Left ventricle myocardium inferior (tissue), 1 donor: ENCODE measurements at places on chromosomes 4 and X. TPM values are rescaled to one million over a fixed set of nuclear protein-coding genes. Genes with fewer than 3 reads are reported as not detected.

RHOXF1 gene
- not detected for total RNA-seq

NEUROG2 gene
- not detected for total RNA-seq

NXF2B gene
- not detected for total RNA-seq

SPOCK3 gene
- total RNA-seq: 0.22 TPM

GRCh38 chr4:12791536-12791935, 692.6 kb downstream of the RAB28 start:
- no peak overlapping the region for H3K4me3 ChIP-seq
- H3K27me3 ChIP-seq: no peaks in the 10 kb centered on the region
- H3K4me1 ChIP-seq: no peaks in the 10 kb centered on the region
- H3K27ac ChIP-seq: no peak overlapping the region

DNA sequence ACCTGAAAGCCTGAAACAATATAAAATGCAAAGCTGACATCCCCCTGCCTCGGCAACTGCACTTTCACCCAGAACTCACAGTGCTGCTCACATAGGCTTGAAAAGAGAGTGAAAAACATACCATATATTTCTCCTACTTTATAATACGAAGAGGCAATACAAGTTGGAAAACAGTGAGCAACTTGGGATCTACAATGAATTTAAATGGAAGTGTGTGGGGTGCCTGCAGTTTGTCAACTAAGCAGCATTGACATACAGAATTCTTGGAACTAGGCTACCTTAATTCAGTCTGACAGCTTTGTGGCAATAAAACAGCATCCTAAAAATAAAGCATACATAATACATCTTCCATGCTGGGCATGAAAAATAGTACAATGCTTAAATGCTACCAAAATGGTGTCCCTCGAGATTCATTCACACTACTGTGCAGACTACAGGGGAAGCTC, 8.0 kb downstream of the GASK1B start:
- peaks cover 98% of the 10 kb centered on the region for H3K4me1 ChIP-seq
- peak overlapping the region; percentile 93 for H3K27ac ChIP-seq
- no peaks in the 10 kb centered on the region for H3K27me3 ChIP-seq
- peak overlapping the region; percentile 82 for H3K4me3 ChIP-seq

GRCh38 chrX:100819534-100819836, 706 bp upstream of the CSTF2 start:
- H3K4me1 ChIP-seq: peaks cover 10% of the 10 kb centered on the region
- H3K27ac ChIP-seq: peak overlapping the region; percentile 72
- H3K27me3 ChIP-seq: peaks cover 4% of the 10 kb centered on the region

DNA sequence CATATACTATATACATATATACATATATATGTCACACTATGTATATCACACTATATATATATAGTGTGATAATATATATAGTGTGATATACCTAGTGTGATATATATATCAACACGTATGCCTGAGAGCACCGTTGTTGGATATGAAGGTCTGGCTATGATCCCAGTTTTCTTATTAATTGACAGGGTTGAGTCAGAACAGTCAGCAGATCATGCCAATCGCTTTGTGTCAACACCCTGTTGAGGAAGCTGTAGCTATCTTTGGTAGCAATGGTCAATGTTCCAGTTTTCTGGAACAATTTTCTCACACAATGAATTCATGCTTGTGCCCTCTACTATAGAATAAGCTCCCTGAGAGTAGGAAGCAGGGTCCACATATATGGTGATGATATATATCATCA, 496.0 kb upstream of the AGA start:
- H3K36me3 ChIP-seq: no peaks in the 10 kb centered on the region
- DNase-seq: no peak
- no peaks in the 10 kb centered on the region for H3K27me3 ChIP-seq
- H3K4me1 ChIP-seq: no peaks in the 10 kb centered on the region
- no peak overlapping the region for H3K4me3 ChIP-seq

DNA sequence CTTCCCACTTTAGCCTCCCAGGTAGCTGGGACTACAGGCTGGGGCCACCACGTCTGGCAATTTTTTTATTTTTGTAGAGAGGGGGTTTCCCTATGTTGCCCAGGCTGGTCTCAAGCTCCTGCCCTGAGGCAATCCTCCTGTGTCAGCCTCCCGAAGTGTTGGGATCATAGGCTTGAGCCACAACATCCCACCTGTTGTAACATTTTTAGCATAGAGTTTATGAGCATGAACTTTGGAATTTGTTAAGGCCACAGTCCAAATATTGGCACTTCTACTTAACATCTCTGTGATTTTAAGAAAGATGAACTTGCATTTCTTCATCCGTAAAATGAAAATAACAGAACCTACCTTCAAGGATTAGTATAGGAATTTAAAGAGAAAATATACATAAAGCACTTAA, 445.6 kb downstream of the IQCM start:
- no peaks in the 10 kb centered on the region for H3K4me1 ChIP-seq
- no peaks in the 10 kb centered on the region for H3K36me3 ChIP-seq
- DNase-seq: no peak
- H3K27me3 ChIP-seq: no peaks in the 10 kb centered on the region
- no peak overlapping the region for H3K4me3 ChIP-seq
